ENCODE measurements at places on chromosomes 6 and 20.
A peak's percentile ranks its signal among the peaks of the same experiment; 100 is the strongest.

- DNase-seq, result no peak
Observed at GRCh38 chr20:1631309-1632151, 11.7 kb upstream of the SIRPB1 start.

DNA sequence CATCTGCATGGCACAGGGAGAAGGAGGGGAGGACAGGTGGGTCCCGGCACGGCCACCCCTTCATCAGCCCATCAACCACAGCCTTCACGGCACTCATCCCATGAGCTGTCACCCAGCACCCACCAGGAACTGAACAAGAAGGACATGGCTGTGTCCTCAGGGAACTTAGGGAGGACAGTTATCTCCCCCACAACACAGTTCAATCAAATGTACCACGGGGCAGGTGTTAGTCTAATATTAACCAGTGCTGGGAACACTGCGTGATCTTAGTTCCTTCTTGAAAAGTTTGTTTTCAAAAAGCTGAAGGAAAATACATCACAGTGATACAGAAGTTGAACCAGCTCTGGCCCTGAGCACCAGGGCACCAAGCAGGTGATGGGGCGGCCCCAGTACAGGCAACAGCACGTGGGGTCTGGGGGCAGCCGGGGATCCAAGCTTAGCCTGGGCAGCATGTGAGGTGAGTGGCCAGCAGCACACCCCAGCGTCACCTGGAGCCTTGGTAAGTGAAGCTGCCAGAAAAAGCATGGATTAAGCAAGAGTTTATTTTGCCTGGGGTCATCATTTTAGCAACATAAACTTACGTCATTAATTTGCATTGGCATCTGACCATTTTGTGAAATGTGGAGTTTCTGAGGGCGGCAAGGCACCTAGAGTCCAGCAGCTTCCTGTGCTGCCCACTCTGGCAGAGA, 35.5 kb upstream of the AFDN start:
- DNase-seq, result no peak

GRCh38 chr6:119760046-119760445, 410.5 kb upstream of the MAN1A1 start:
- DNase-seq, result no peak

- no peak for DNase-seq
Observed at GRCh38 chr20:61205769-61206168, 46.3 kb upstream of the CDH4 start.

- DNase-seq, result no peak
Observed at GRCh38 chr20:37559312-37560027, 31.8 kb upstream of the BLCAP start.

DNA sequence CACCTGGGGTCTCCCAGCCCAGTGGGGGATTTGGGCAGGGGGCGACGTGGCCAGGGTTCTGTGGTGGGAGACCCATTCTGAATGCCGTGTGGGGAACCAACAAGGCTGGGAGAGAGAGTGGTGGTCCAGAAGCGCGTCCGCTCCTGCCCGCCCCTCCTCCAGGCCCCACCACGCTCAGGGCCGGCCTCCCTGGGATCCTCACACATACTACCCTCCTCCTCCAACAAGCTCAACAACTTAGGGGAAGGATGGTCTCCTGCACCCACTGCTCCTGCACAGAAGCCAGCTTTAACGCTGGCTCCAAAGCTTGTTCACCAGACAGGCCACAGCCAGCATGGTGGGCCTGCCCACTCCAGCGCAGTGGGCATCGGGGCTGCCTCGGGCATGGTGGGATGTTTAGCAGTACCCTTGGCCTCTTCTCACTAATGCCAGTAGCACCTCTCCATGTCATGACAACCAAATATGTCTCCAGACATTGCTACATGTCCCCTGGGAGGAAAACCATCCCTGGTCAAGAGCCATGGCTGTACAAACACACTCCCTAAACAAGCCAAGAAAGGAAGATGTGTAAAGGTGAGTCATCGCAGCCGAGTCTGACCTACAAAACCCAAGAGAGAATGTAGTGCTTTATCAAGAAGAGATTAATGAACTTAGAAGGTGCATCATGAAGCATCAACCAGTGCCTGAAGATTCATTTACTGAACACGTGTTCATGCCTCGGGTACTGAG, 75.7 kb downstream of the BMP7 start:
- no peak for DNase-seq

GRCh38 chr6:26493258-26493657, 6.8 kb upstream of the BTN1A1 start:
- DNase-seq, result no peak

- DNase-seq, result peak; percentile 31
Observed at GRCh38 chr6:21596145-21596948, 2.8 kb downstream of the SOX4 start.

DNA sequence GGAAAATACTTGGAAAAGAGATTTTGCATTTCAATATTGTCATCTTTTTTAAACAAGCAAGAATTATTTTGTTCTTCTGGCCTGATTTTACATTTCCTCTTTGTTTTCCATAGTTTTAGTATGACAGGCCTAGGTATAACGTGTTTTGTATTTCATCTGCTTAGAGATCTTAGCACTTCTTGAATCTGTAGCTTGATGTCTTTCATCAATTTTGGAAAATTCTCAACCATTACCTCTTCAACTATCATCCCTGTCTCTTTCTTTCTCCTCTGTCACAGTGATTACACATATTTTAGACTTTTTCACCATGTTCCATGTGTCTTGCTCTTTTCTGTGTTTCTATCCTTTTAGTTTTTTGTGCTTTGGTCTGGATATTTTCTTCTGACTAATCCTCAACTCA, 67.2 kb upstream of the PHACTR1 start:
- DNase-seq, result no peak

- no peak for DNase-seq
Observed at GRCh38 chr6:36286858-36287257, 17.0 kb downstream of the PNPLA1 start.

- DNase-seq, result no peak
Observed at GRCh38 chr6:3194535-3195419, 32.7 kb downstream of the TUBB2B start.

DNA sequence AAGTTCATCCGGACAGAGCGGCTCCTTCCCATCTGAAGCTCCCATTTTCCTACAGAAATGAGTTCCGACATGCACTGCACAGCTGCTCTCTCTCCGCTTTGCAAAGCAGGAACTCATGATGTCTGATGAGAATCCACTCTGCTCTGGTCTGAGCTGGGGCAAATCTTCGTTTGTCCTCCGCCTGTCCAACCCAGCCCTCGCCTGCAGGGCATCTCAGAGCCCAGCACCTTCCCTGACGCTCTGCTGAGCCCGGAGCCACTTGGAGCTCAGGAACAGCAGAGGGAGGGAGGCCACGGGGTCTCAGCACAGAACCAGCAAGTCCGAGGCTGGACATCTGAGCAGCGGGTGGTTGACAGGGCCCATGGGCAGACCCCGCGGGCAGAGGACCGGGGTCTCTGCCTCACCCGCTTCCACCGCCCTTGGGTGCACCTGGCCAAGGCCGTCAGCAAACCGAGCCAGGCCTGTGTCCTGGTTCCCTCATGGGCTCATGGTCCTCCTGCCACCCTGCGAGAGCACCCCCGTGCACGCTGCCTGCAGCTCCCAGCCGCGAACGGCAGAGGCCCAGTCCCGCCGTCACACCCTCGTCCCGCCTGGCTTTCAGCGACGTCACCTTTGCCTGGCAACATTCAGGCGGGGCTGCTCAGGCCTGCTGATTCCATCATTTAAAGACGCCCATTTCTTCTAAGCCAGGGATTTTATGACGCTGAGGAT, 78.5 kb upstream of the BHLHE23 start:
- peak; percentile 19 for DNase-seq

DNA sequence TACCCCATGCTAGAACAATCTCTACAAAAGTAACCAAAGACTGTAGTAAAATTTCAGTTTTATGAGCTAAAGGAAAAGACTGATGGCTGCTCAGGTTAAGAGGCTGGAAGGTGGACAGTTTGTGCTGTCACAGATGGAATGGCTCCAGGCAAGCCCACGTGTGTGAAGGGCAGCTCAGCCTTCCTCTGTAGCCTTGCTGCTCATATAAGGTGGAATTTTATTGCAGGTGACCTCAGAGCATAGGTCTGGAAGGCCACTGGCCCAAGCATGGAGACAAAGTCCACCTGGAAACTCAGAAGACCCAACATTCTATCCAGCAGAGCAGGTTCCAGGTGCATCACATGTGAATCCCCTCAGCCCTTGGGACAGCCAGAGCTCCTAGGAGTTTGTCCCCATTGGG, 53.6 kb downstream of the KAT14 start:
- no peak for DNase-seq

GRCh38 chr6:50936277-50936681, 117.6 kb downstream of the TFAP2B start:
- no peak for DNase-seq

DNA sequence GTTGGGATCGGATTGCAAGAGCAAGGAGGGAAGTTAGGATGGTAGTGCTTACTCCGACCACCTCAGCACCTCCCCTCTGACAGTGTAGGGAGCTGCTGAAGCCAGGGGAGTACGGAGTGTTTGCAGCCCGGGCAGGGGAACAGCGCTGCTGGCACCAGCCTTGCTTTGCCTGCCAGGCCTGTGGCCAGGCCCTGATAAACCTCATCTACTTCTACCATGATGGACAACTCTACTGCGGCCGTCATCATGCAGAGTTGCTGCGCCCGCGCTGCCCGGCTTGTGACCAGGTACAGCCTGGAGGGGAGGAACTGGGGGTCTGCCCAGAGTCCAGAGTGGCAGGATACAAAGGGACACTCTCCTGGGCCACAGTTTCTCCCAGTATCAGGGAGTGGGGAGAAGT, 2.2 kb upstream of the TOMM6 start:
- no peak for DNase-seq

DNA sequence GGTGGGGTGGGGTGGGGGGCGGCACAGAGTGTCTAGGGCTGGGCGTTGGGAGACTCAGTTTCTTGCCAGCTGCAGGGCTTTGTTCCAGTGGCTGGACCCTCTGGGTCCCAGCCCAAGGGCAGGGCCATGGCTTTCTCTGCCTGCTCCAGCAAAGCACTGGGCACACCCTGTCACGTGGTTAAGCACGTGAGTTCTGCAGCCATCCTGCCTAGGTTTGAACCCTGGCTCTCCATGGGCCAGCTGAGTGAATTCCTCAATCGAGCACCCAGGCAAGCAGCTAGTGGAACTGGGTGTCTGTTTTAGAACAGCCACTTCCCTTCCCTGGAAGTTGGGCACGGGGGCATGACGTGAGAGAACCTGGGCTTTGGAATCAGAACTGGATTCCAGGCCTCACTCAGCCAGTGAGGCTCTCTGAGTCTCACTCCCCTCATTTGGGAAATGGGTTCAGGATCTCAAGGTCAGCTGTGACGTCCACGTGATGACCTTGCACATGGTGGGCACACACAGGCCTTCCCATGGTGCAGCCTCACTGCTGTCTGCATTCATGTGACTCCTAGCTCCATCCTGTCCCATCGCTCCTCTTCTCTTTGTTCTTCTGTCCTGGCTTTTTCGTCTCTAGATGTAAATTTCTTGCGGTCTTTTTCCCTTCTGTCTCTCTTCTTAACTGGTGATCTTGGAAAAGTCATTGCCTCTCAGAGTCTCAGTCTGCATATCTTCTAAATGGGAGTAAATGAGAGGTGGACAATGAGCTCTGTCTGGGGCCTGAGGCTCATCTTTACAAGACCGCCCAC, 45.9 kb downstream of the NOL4L start:
- no peak for DNase-seq

- no peak for DNase-seq
Observed at GRCh38 chr20:53773792-53774401, 180.3 kb upstream of the ZNF217 start.

DNA sequence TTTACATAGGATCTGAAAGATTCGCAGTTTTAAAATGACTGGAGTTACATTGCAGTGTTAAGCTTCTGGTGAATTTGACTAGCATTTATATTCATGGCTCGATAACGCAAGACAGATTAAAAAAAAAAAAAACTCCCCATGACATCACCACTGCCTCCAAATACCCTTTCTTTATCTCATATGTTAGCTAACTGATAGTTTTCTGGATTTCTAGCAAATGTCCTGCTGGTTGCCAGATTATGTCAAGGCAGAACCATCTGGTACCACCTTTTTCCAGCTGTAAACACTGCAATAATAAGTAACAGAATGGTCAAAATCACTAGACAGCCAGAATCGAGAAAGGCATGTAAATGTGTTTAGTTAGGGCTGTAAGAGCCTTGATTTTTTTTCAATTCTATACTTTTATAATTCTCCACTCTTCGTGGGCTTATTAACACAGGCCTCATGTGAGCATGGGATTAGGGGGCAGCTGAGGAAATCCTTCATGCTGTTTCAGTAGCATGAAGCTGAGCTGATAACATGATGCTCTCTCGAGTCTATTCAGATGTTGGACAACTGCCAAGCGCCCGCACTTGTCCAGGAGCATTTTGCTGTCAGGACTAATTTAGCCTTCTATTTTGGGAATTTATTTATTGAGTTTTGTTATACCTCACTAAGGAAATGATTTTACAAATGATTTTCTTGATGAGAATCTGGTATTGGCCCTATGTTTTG, 166.0 kb upstream of the SCGN start:
- DNase-seq, result no peak

DNA sequence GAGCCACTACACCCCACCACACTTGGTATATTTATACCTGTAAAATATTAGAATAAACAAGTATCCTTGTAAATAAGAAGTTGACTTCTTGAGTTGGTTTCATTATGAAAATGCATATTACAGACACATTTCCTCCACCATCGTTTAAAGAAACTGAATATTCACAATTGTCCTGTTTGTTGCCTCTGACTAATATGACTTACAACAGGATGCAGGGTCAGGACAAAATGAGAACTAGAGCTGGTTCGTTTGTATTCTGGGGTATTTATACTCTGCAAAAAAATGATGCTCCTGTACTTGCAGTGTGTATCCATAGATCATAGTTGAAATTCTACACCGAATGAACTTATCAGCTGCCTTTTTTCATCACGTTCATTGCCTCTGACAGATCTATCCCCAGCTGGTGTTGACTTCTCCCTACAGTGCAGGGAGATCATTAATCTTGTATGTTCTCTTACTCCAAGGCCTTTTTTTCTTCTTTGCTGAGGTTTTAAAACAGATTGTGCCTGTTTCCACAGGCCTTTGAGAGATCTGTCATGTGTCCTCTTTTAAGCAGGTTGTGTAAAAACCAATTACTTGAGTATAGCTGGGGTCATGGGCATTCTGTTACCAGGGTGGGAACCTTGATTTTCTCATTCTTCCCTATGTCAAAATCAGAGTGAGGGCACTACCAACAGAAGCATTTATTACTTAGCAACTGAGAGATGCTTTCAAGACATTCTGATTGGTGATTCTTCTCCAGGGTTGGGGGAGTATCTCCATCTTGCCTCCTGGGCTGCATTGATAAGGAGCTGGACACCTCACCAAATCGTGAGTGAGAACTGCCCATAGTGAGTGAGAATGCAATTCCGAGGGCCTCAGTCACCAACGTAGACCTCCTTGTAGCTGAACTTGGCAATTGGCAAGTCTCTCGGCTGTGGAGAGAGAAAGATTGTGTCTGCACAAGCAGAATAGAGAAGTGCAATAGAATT, 78.8 kb upstream of the CD83 start:
- DNase-seq, result no peak

Measured in activated CD4-positive, CD25-positive, alpha-beta regulatory T cell treated with anti-CD3 and anti-CD28 coated beads, Interleukin-2, amount 50 U/mL, for 72 hours (primary cell).